ENCODE measurements at places on chromosomes 1 and 21. TPM values are rescaled to one million over a fixed set of nuclear protein-coding genes. Genes with fewer than 3 reads are reported as not detected.

The GIPC2 gene
- 2.0 TPM for total RNA-seq

The IQCC gene
- 11.9 TPM for total RNA-seq

GRCh38 chr1:28112388-28113241 lies 24.2 kb upstream of the EYA3 start:
- no peaks in the 10 kb centered on the region for H3K4me1 ChIP-seq
- H3K4me3 ChIP-seq = no peak overlapping the region
- no peak overlapping the region for H3K27ac ChIP-seq
- no peaks in the 10 kb centered on the region for H3K27me3 ChIP-seq
- no peaks in the 10 kb centered on the region for H3K36me3 ChIP-seq

The ATF3 gene
- total RNA-seq = 4.6 TPM

The KDM5B gene
- total RNA-seq = 307 TPM

DNA sequence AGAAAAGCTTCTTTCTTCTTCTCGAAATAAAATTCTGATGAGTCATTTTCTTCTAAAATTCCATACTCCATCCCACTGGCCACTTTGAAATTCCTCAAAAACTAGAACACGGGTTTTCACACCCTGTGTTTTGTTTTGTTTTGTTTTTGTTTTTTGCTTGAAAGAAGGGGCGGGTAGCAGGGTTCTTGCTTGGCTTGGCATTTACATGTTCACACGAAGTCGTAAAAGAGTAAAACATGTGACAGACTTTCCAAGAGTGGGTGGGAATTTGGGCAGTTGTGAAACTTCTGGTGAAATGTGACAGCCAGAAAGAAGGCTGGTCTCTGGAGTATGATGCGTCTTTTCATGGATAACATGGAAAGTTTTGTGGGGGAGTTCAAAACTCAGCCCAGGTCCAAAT lies 47.1 kb upstream of the FMN2 start:
- H3K27me3 ChIP-seq = no peaks in the 10 kb centered on the region
- DNase-seq = no peak
- H3K4me1 ChIP-seq = no peaks in the 10 kb centered on the region
- no peak overlapping the region for H3K27ac ChIP-seq
- no peak overlapping the region for H3K4me3 ChIP-seq

DNA sequence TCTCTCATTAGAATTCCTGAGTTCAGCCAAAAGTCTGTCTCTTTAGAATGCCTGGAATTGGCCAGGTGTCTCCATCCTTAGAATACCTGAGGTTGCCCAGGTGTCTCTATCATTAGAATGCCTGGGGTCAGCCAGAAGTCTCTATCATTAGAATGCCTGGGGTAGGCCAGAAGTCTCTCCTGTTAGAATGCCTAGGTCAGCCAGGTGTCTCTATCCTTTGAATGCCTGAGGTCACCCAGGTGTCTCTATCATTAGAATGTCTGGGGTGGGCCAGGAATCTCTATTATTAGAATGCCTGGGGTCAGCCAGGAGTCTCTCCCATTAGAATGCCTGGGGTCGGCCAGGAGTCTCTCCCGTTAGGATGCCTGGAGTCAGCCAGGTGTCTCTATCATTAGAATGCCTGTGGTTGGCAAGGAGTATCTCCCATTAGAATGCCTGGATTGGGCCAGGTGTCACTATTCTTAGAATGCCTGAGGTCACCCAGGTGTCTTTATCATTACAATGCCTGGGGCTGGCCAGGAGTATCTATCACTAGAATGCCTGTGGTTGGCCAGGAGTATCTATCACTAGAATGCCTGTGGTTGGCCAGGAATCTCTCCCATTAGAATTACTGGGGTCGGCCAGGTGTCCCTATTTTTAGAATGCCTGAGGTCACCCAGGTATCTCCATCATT lies 43.0 kb downstream of the RNF187 start:
- H3K4me1 ChIP-seq = no peaks in the 10 kb centered on the region
- no peak overlapping the region for H3K27ac ChIP-seq
- H3K36me3 ChIP-seq = no peaks in the 10 kb centered on the region
- no peaks in the 10 kb centered on the region for H3K27me3 ChIP-seq

The TNFRSF4 gene
- total RNA-seq = 0.87 TPM

- H3K4me3 ChIP-seq = no peak overlapping the region
- H3K27me3 ChIP-seq = no peaks in the 10 kb centered on the region
- H3K27ac ChIP-seq = no peak overlapping the region
- H3K36me3 ChIP-seq = no peaks in the 10 kb centered on the region
- peak; percentile 8 for DNase-seq
These were observed 5.9 kb upstream of the ATXN7L2 start for GRCh38 chr1:109477821-109478220.

DNA sequence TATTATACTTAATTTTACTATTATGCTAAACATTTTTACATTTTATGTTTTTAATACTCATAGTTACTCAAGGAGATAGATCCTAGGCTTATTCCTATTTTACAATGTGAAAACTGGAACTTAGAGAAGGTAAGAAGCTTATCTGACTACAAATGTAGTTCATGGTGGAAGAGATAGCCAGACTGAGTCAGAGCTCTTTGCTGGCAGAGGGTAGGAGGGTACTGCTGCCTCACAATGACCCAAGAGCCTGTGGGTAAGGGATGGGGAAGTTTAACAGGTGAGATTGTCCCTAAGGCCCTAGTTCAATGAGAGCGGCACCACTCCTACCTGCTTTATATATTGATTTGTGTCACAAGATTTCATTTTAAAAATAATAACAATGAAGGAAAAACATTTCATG lies 34.1 kb upstream of the NEK7 start:
- H3K4me3 ChIP-seq = no peak overlapping the region
- H3K36me3 ChIP-seq = no peaks in the 10 kb centered on the region
- DNase-seq = no peak
- no peak overlapping the region for H3K27ac ChIP-seq

GRCh38 chr1:14261395-14261794 lies 337.1 kb upstream of the KAZN start:
- H3K27ac ChIP-seq = no peak overlapping the region
- no peaks in the 10 kb centered on the region for H3K27me3 ChIP-seq
- no peak for DNase-seq

The DMBX1 gene
- total RNA-seq = 1.7 TPM

The ATP6V1G3 gene
- total RNA-seq = not detected

- H3K27me3 ChIP-seq = no peaks in the 10 kb centered on the region
- H3K27ac ChIP-seq = no peak overlapping the region
- DNase-seq = no peak
- H3K4me3 ChIP-seq = no peak overlapping the region
- H3K4me1 ChIP-seq = peaks cover 30% of the 10 kb centered on the region
- H3K36me3 ChIP-seq = no peaks in the 10 kb centered on the region
These were observed 31.7 kb upstream of the BCAR3 start for GRCh38 chr1:93713341-93713740.

GRCh38 chr1:235441159-235441685 lies 63.0 kb downstream of the B3GALNT2 start:
- no peak overlapping the region for H3K27ac ChIP-seq
- no peak for DNase-seq
- no peaks in the 10 kb centered on the region for H3K27me3 ChIP-seq
- no peak overlapping the region for H3K4me3 ChIP-seq
- H3K36me3 ChIP-seq = no peaks in the 10 kb centered on the region
